ENCODE measurements at places on chromosomes 1 and 21.
A peak's percentile ranks its signal among the peaks of the same experiment; 100 is the strongest.

- peak; percentile 33 for DNase-seq
Measured at GRCh38 chr1:23098463-23099170, 70.0 kb downstream of the LUZP1 start.

GRCh38 chr1:54465351-54465811, 59.2 kb upstream of the SSBP3 start:
- no peak for DNase-seq

DNA sequence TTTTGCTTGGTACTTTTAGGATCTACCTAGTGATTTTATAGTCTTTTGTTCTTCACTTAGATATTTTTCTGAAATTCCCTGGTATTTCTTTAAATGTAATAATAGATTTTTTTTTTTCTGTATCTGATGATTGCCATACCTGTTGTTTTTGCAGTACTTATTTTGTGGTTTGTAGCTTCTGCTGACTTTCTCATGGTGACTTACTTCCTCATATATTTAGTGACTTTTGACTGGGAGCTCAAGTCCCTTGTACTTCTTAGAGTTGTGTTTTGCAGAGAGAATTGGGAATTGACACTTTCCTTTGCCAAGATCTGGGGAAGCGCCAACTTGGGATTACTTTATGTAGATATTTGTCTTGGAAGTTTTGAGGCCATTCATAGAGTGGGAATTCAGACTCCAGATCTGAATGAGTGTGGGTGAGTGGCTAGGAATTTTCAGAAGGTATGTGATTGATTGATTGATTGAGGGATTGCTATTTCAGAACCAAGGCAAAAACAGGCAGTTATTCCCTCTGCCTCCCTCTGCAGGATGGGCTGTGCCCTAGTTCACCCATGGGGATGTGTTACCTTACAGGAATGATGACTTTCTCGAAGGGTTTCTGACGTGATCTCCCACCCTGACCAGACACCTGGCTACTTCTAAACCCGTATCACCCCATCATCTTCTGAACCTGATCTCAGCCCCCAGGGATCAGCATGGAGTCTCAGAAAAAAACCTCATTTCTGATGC, 219.5 kb downstream of the URB2 start:
- no peak for DNase-seq

DNA sequence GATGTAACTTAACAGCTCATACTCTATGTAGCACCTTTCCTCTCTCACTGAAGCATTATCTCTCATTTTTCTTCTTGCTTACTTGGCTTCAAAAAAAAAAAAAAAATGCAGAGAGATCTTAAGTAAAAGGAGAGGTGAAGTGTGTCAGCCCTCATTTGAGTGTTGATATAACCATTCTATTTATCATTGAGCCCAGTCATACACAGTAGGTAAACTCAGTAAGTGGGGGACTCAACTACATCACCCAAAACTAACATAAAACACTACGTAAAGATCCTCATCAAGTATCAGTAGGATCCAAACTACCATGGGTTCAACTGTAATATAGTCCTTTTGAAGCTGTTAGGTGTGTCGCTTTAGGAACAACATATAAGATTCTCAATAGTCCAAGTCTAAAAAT, 8.2 kb downstream of the PNRC2 start:
- no peak for DNase-seq

DNA sequence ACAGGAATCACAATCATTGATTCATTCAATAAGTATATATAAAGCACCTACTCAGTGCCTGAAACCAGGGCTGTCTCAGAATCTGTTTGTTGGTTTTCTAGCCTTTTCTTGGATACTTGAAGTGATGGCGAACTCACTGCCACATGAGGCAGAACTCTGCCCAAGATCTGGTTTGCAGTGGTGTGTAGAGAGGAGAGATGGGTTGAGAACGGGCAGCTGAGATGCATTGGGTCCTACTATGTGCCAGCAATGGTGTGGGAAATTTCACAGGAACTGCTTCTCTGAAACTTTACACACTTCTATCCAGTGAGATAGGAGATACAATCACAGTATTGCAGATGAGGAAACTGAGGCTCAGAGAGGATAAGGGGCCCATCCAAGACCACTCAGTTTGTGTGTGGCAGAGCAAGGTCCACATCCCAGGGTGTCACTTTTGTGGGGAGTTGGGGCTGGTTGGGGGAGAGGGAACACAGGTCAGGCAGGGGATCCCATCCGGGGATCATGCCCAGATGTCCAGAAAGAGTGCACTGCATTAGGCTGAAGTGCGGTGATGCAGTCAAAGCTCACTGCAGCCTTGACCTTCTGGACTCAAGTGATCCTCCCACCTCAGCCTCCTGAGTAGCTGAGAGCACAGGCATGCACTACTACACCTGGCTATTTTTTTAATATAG, 83.7 kb upstream of the IFFO2 start:
- DNase-seq: no peak

GRCh38 chr21:34935452-34935851, 113.7 kb downstream of the RUNX1 start:
- no peak for DNase-seq

All from stimulated activated CD4-positive, alpha-beta T cell treated with anti-CD3 and anti-CD28 coated beads, Interleukin-12 subunit alpha, Interleukin-12 subunit beta, amount 100 ng/mL, for 24 hours (primary cell).